NCI-H2107 (cell line): ENCODE measurements at places on chromosomes 6 and 20.

DNA sequence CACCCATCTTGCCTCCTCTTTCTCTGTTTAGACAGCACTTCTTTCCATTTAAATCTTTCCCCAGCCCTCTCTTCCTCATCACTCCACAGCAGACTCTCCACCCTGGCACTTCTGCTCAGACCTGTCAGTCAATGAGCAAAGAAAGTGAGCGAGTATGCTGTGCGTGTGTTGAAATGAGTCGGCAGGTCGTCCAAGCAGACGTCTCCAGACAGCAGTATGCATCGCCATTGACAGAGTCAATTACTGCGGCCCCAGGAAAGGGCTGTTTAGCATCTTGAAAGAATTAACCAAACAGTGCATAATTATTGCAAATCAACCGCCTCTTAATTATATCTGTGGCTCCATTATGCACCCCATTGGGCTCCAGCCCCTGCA is 54.8 kb upstream of the KCNG1 start:
- no peak for DNase-seq

DNA sequence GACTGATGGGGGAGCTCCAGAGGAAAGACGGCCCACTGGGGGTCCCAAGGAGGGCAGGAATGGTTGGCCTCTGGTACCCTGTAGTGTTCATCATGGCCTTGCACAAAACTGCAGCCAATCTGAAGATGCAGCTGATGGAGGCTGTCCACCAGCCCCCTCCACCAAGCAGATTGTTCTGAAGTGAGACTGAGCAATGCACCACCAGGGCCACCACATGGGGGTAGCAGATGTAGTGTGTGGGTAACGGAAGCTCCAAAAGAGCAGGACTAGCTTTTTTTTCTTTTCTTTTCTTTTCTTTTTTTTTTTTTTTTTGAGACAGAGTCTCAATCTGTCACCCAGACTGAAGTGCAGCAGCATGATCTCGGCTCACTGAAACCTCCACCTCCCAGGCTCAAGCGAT is 181.0 kb upstream of the MYLIP start:
- DNase-seq: no peak

- DNase-seq: no peak
These were observed 169.0 kb downstream of the TBC1D7 start for GRCh38 chr6:13159300-13159699.

DNA sequence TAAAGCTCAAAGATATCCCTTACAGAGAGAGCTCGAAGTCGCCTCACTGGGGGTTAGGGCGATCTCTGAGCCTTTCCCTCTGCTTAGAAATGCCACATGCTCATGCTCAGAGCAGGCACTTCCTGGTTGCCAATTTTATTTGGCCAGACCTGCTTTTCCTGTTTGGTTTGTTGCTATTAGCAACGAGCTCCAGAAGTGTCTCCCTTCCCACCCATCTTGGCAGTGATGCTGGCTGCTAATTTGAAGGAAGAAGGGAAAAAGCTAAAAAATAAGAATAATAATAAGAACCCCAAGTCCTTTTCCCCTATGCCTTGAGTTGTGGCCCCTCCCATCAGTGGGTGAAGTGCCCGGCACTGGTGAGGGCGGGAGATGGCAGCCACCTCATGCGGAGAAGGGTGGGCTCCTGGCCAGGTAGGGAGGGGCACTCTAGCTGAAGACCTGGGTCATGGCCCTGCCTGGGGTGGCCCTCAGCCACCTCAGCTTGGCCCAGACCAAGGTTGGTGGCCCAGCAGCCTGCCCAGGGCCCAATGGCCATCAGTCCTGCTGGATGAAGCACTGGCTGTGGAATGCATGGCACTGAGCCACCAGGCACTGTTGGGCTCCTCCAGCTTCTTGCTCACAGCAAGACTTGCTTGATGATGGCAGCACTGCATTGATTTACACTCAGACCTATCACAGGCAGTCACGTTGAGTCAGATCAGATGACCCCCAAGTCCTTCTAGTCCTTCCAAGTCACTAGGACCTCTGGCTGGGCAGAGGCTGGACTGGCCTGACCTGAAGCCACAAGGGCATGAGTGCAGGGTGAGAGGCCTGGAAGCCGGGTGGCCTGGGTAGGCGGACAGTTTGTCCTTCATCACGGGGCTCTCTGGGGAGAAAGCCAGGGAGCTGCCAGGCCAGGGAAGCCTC is 79.0 kb downstream of the SYNJ2 start:
- no peak for DNase-seq

DNA sequence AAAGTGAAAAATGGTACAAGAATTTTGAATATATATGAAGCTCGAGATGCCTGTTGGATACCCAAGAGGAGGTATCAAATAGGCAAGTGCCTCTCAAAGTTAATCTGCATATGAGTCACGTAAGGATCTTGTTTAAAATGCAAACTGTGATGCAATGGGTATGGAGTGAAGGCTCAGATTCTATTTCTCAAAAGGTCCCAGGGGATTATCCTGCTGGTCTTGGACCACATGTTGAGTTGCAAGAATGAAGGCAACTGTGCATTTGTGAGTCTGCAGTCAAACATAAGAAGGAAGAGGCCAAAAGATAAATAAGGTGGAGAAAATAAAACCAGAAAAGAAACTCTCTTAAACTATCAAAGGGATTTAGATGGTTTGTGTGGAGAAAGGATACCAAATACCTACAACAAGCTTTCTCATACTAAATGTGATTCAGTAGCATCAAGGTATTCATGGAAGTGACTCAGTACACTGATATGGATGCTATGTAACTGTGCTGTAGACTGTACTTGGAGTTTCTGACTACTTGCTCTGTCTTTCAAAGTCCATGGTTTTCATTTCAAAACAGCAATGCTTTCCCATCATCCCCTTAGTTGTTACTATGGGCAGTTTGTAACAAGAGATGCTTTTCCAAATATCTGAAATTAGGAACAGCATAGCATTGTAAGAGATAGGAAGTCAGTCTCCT is 106.3 kb downstream of the GFRAL start:
- no peak for DNase-seq

- DNase-seq: no peak
These were observed 23.9 kb downstream of the RNF217 start for GRCh38 chr6:124986164-124986563.

- no peak for DNase-seq
These were observed 13.5 kb upstream of the DAAM2 start for GRCh38 chr6:39778581-39779255.

GRCh38 chr6:119922814-119923213 is 573.3 kb upstream of the MAN1A1 start:
- DNase-seq: no peak

GRCh38 chr6:83884523-83884922 is 25.0 kb downstream of the CYB5R4 start:
- peak; percentile 29 for DNase-seq

DNA sequence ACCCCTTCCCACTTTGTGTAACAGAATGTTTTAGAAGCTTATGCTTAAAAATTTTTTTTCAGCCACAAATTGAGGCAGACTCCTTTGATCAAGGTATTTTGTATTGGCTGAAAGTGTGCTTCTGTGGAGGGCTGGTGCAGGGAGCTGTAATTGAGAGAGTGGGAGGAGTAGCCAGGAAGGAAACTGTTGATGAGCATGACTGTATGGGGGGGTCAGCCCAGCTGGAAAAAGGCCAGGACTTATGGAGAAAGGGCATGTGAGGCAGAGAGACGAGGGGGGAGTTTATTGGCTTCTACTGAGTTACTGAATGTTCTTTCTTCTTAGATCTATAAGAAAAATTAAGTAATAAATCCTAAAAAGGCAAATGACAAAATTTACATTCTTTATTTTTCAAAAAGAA is 13.4 kb downstream of the RFPL4B start:
- no peak for DNase-seq
